ENCODE measurements at places on chromosomes 12 and 14.

DNA sequence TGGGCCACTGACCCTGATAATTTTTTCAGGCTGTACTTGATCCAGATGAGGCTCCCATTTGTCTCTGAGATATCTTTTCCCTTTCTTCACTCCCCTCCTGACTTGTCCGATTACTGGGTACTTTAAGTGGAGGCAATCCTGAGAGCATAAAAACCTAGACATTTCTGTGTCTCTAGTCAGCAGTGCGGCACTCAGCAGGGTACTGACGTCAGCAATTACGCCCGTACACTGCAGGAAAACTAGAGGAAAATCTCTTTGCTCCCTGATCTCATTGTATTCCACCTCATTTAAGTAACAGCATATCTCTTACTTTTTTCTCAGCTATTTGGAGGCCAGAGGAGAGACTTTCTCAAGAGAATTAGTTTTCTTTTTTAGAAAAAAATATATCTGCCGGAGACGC lies 315.5 kb upstream of the OR4E1 start:
- DNase-seq: no peak

GRCh38 chr14:61090432-61091216 lies 109.6 kb downstream of the SLC38A6 start:
- DNase-seq: no peak

DNA sequence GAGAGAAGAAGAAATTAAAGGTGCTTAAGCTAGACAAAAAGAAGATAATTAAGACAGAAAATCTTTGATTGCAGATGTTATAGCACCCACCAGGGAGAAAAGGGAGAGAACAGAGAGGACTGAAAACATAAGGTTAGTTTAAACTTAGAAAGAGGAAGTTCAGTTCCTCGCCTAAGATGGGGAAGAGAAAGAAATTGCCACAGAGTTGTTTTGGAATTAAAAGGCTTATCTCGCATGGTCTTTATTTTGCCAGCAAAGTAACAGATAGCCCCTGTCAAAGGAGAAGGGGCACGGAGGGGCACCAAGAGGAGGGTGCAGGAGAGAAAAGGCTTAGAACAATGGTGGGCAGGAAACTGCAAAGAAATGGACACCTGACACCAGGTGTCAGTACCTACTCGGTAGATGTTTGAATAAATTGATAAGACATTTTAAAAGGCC lies 17.8 kb upstream of the OXA1L start:
- DNase-seq: no peak

- no peak for DNase-seq
Measured at GRCh38 chr12:24854017-24854416, 94.9 kb downstream of the BCAT1 start.

DNA sequence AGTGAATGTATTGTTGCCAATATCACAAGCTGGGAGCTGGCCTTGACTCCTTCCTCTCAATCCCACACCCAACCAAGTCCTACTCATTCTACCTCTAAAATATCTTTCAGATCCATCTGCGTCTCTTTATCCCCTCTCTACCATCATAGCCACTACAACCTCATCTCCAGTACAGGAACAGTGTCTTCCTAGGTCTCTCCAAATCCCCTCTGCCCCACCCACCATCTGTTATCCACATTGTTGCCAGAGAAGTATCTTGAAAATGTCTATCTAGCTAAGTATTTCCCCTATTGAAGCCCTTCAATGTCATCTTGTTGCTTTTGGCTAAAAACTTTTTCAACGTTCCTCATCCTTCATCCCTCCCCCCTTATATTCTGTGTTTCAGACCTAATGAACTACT lies 244.7 kb downstream of the C12orf75 start:
- DNase-seq: no peak

DNA sequence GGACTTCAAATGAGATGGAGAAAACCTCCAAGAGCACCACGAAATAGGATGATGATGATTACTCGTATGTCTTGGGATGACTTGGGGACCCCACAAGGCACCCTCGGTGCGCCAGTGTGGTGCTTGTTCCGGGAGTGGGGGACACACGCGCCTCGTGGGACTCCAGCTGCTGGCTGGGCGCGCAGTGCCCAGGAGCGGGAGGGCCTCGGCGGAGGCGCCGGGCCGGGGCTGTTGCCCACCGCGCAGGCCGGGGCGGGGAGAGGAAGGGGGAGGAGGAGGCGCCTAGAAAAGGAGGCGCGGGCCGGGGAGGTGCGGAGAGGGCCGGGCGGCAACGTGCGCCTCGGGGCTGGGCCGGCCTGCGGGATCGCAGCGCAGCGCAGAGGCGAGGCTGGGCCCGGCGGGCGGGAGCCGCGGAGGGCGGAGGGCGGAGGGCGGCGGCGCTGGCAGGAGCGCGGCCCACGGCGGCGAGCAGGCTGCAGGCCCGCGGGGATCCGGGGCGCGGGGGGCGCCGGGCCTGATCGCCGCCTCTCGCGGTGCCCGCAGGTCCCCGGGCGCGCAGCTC lies at the start of gene RFLNA:
Gene RFLNA (plus strand): TSS at position 314 of the 562 bp plus-strand sequence. CDS start 337 bp downstream, outside the sequence.
- no peak for DNase-seq

DNA sequence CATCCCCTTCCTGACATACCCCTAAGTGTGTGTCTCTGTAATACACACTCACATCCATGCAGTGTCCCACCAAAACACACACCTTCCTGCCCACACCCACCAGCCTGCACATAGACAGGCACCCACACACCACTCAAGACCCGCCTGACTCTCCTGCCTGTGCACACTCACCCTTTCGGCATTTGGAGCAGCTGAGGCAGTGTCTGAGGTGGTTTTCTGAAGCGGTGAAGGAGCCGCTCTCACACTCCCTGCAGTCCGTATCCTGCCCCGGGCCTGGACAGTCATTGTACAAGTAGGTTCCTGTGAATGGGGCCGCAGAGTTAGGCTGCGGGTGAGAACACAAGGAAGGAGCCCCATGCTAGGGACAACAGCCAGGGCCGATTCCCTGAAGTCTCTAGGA lies 8.3 kb downstream of the TNFRSF1A start:
- no peak for DNase-seq

Data from T-helper 17 cell (primary cell).